ENCODE measurements at places on chromosomes 3 and 15.
A peak's percentile ranks its signal among the peaks of the same experiment; 100 is the strongest.

DNA sequence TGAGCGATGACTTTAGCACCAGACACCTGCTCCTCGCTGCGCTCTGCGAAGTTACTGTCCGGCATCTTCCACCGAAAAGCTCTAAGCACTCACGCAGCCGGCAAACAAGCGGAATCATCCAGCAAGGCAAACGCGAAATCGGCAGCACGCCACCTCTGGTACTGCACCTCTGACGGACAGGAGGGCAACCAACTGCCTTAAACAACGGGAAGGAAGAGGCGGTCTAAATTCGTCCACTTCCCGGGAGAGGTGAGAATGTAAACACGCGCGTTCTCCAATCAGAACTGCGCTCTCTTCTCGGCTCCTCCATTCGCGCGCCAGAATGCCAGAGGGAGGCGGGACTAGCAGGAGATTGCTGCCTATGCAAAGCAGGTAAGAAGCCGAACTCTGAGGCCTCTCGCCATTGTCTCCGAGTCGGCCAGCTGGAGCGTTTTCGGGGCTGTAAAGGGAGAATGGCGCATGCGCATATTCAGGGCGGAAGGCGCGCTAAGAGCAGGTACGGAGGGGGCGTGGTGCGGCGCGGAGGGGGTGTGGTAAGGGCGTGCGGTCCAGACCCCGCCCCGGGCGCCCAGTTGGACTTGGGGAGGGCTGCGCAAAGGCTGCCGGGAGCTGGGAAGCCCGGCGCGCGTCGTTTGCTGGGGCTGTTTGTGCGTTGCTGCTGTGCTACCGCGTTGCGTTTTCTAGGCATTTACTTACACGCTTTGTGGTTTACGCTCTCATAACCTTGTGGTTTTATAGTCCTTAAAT, at the start of the genes BTD and HACL1:
Gene BTD (plus strand): TSS at position 347 of the 747 bp plus-strand sequence. CDS start 33,695 bp downstream, outside the sequence.
Gene HACL1 (minus strand): TSS at position 171 of the 747 bp plus-strand sequence. CDS start 106 bp downstream, at position 65.
- peak; percentile 96 for DNase-seq

GRCh38 chr3:30948426-30948825, 54.0 kb upstream of the GADL1 start:
- no peak for DNase-seq

DNA sequence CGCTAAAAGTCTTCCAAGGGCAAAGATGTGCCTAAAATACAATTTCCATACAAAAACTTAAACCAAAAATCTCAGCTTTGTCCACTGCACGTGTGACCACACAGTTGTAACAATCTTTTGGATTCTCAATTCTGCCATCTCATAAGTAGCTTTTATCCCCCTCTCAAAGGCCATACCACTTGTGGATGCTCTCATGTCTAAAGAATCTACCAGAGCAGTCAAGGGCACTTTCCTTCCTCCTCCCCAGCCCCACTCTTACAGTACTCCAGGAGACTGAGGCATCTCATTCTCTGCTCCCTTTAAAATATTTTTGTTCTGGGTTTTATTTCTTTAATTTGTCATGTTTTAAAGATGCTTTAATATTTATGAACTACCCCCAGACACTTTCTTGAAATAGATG, 102.3 kb upstream of the PFN2 start:
- no peak for DNase-seq

DNA sequence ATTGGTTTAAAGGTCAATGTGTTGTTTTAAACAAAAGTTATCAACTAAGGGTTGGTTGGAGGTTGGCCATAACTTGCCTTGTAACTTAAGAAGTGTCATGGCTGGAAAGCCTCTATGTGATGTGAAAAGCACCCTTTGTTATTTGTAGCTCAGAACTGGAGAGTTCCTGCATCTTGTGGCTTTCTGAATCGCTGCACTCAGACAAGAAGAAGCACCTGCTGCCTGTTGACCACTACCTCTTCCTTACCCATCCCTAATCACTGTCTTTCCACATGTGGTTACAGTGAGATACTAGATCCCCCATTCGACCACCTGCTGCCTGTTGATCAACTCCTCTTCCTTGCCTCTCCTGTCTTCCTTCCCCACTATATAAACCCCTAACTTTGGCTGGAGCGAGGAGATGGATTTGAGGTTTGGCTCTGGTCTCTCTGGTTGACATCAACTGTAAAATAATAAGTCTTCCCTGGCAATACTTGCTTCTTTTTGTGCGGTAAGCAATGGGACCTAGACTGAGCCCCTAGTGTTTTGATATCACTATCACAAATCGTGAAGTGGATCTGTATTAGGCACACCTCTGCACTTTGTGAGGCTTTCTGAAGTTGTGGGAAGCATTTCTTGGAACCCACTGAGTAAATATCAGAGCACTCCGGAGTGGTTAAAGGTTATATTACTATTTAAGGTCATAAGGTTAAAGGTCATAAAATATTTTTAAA, 13.8 kb downstream of the RPL39L start:
- no peak for DNase-seq

GRCh38 chr3:10392244-10392643, 71.3 kb upstream of the SEC13 start:
- DNase-seq, result no peak

DNA sequence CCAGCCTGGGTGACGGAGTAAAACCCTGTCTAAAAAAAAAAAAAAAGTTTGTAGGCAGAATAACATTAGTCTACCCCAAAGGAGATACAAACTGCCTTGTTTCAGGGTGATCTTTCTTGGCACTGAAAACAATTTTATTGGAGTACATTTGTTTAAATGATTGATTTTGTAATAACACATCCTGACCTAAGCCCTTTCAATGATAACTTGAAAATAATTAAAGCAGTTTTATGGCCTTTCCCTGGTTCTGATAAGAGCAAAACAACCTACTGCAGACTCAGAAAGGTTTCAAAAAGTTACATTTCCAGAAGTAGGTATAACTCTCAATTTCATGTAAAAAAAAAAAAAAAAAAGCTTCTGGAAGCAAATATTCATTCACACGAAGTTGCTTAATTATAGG, 164.4 kb downstream of the ISL2 start:
- no peak for DNase-seq

DNA sequence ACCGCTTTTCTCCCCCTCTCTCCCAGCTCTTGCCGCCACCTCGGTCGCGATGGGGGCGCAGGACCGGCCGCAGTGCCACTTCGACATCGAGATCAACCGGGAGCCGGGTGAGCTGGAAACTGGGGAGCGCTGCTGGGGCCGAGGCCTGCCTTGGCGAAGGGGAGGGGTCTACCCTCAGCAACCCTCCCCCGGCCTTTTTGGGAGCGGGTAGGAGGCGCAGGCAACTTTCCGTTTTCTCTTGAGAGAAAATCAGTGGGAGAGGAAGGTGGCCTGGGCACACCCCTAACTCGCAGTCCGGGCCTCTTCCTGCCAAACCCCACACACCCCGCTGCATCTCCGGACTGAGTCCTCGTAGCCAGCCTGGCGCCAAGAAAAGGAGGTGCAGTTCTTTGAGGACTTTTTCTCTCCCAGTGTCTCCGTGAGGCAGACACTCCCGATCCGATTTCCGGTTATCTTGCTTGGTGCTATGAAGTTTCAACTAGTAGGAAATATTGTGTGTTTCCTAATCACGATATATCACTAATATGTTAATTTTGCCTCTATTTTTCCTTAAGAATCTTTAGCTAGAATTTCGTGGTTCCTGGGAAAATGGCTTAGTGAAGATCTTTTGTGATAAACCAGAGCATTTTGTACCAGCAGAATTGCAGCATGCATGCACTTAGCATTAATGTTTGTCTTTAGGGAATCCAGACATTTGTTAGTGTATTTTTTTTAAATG, 631 bp downstream of the NKTR start:
- DNase-seq, result peak; percentile 18

- DNase-seq, result no peak
These were observed 52.1 kb upstream of the TLE3 start for GRCh38 chr15:70149667-70150404.

DNA sequence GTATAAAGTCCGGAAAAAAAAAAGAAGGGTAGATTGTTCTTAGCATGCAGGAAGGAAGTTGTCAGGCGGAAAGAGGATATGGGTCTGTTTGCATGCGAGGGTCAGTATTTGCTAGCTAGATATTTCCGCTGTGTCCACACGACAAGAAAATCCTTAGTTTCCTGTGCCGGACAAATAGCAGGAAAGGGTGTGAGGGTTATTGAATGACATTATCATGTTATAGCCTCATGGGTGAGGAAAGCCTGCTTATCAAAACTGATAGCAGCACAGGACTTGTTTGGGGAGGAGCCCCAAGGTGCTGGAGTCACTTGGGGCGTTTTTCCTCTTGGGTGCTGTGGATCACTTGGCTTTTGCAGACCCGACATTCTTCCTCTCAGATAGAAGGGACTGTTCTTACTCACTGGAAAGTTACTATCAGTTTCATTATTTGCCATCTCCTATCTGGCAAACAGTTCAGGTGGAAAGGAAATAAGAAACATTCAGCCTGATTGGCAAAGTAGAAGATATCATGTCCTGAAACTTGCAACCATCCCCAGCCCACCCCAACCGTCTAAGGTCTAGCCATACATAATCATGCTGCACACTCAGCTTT, 127.2 kb upstream of the DPH6 start:
- no peak for DNase-seq

DNA sequence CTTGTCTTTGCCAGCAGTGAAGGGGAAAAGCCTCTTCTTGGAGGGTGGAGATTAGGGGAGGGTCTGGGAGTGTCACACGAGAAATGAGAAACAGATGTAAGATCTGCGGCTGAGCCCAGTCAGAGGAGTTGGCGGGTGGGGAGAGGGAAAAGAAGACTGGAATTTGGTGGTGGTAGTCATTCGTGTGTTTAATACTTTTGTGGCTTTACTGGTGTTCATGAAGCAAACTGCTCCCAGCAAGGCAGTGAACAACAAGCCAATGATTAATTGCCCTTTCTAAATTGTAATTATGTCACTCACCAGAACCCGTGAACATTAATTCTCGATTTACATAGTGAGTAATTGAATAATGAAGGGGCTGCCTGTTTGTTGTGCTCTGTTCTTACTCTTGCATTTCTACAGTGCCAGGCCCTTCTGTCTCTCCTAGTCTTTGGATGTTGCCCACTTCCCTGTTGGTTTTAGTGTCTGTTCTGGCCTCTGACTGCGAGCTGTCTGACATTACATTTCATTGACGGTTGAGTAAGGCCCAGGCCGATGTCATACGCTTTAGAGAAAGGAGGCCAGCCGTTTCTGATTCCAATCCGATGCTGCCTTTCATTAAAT, 78.0 kb downstream of the CHCHD6 start:
- DNase-seq, result no peak

DNA sequence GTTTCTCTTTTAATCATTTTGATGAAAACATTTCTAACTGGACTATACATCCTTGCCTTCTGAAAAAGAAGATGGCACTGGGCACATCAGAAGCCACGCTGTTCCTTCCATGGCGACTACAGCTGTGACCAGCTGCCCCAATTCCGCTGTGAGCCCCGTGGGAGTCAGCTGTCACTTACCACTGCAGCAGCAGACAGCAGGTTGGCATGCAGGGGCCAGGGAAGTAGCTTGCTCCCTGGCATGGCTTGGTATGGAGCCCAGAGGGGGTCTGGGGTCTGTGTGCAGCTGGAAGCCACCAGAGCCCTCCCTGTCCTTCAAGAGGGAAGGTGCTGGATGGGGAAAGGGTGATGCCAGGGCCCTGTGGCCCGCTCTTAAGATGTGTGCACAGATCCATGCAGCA, 4.5 kb upstream of the ZXDC start:
- DNase-seq, result no peak

- no peak for DNase-seq
These were observed 78.8 kb downstream of the MCF2L2 start for GRCh38 chr3:183349421-183350157.

- no peak for DNase-seq
These were observed 155.1 kb downstream of the MAGI1 start for GRCh38 chr3:65883613-65884012.

DNA sequence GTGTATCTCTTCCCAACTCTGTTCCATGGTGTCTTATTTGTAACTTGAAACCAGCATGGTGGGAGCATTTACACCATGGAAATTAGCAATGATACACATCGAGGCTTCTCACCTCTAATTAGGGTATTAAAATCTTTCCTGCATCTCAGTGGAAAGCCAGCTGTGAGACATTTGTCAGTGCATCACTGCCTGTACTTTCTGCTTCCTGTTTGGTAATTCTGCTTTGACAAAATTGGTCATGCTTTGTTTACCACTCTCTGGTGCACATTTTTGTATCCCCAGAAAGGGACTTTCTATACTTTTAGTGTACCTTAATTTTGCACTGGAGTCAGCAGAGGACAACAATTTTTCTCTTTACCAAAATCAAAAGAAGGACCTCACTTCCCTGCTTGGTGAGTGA, 402.1 kb downstream of the PDCD6IP start:
- no peak for DNase-seq

- no peak for DNase-seq
These were observed 15.7 kb upstream of the RASA2 start for GRCh38 chr3:141471160-141471559.

DNA sequence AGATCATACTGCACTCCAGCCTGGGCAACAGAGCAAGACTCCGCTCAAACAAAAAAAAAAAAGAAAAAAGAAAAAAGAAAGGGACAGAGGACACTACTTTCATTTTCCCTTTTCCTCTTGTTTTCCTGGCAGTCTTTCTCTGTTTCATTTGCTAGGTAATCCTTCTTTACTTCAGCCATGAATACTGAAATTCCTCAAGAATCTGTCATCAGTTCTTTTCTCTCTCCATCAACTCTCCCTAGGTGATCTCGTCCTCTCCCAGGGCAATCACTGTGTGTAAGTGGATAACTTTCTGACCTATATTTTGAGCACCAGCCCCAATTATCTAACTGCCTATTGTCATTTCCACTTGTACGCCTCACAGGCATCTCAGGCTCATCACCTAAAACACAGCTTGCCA, 51.5 kb downstream of the TTC23 start:
- no peak for DNase-seq

DNA sequence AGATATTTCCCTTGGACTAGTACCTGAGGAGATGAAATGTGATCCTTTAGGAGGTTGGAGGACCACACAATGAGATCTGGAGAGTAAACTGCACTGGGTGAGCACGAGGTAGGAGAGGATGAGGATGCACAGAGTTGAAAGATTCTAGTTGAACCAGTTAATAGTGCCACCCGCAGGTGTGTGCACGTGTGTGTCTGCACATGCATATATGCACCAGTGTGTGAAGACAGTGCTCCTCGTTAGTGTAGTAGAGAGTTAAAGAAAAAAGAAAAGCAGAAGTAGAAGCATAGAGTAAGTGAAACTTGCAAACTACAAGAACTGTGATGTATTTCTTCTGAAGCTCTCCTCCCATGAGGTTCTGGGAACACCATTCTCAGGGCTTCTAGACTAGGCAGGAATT, 8.4 kb downstream of the MED12L start:
- no peak for DNase-seq

GRCh38 chr3:122942239-122942638, 85.3 kb downstream of the SEMA5B start:
- no peak for DNase-seq
